OCI-M1 (cell line): ENCODE measurements at places on chromosomes 6 and 20.
A peak's percentile ranks its signal among the peaks of the same experiment; 100 is the strongest.

GRCh38 chr6:139373154-139373927, 1.1 kb downstream of the CITED2 start:
- peak; percentile 80 for DNase-seq

GRCh38 chr6:157906537-157907061, 75.1 kb upstream of the SYNJ2 start:
- peak; percentile 96 for DNase-seq

- DNase-seq: peak; percentile 89
Observed at GRCh38 chr6:137155830-137156229, 17.6 kb downstream of the IL22RA2 start.

GRCh38 chr6:85865420-85866369, 223.0 kb upstream of the SYNCRIP start:
- peak; percentile 84 for DNase-seq

DNA sequence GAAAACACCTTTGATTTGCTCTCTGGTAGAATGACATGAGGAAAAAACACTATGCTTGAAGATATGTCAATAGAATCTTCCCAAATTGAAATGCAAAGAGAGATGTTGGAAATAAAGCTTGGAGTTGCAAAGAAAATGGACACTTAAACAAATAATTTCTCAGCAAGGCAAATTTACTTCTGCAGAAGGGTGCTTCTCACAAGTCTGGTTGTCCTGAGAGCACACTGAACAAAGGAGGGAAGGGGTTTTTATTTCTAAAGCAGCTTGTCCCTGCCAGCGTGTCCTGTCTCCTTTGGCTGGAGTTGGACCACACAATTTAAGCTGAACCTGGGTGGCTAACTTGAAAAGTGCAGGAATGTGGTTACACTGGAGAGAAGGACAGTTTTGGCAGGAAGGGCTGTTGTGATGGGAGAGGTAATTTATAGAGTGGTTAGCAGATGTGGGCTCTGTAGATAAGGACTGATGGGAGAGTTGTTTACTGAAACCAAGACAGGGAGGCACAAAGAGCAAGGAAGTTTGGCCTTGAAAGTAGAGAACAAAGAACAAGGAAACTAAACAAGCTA, 454.6 kb upstream of the EYS start:
- DNase-seq: peak; percentile 32

GRCh38 chr20:41308290-41308711, 9.2 kb downstream of the ZHX3 start:
- DNase-seq: peak; percentile 41
